ENCODE measurements at places on chromosomes 5 and 9. TPM values are rescaled to one million over a fixed set of nuclear protein-coding genes. Genes with fewer than 3 reads are reported as not detected.

TMEM245 gene
- 39.2 TPM for total RNA-seq

TXNDC8 gene
- total RNA-seq = not detected

NSUN2 gene
- total RNA-seq = 111 TPM

ELOVL7 gene
- total RNA-seq = 0.87 TPM

VPS13A gene
- 53.8 TPM for total RNA-seq

TEK gene
- total RNA-seq = not detected

SNX24 gene
- 4.2 TPM for total RNA-seq

IFNA21 gene
- not detected for total RNA-seq

ROPN1L gene
- 2.4 TPM for total RNA-seq

ADRB2 gene
- 4.4 TPM for total RNA-seq

DYNC2I2 gene
- 67.8 TPM for total RNA-seq

ENHO gene
- not detected for total RNA-seq

TMEFF1 gene
- 0.49 TPM for total RNA-seq

EDIL3 gene
- total RNA-seq = not detected

GZMA gene
- total RNA-seq = 1,065 TPM

FLT4 gene
- total RNA-seq = 1.7 TPM

SPATA31A3 gene
- not detected for total RNA-seq

GMCL2 gene
- total RNA-seq = not detected

CYSTM1 gene
- 16.8 TPM for total RNA-seq

NUTM2G gene
- total RNA-seq = not detected

ACTL7A gene
- total RNA-seq = not detected

PDZD2 gene
- total RNA-seq = not detected

PHF24 gene
- not detected for total RNA-seq

SPATA31D4 gene
- total RNA-seq = not detected

PCDHGA4 gene
- total RNA-seq = 0.20 TPM

PCDHB16 gene
- not detected for total RNA-seq

UGT3A1 gene
- not detected for total RNA-seq

SET gene
- 623 TPM for total RNA-seq

SLCO6A1 gene
- not detected for total RNA-seq

SLC36A3 gene
- total RNA-seq = not detected

KLHL9 gene
- total RNA-seq = 21.2 TPM

NEUROG1 gene
- not detected for total RNA-seq

FAM221B gene
- not detected for total RNA-seq

GABRP gene
- total RNA-seq = not detected

BAAT gene
- not detected for total RNA-seq

ESM1 gene
- 0.38 TPM for total RNA-seq
